ENCODE measurements at places on chromosomes 1 and 21.

DNA sequence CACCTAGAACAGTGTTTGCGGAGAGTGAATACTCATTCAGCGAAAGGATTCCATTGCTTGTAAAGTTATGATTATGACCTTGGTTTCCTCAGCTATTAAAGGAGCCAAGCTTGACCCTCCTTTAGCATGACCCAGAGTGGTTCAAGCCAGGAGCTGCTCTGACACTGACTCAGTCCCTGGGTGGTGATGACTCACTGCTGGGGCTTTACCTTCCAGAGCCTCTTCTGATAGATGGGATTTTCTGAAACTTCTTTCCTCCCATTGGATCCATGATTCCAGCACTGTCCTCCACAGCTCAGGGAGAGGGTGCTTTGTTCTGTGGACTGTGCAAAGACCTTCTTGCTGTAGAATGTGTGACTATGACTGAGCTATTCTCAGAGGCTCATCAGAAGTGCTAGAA, 77.4 kb downstream of the S1PR1 start:
- DNase-seq = no peak

- DNase-seq = no peak
Measured at GRCh38 chr1:111205714-111206050, 5.2 kb upstream of the DENND2D start.

DNA sequence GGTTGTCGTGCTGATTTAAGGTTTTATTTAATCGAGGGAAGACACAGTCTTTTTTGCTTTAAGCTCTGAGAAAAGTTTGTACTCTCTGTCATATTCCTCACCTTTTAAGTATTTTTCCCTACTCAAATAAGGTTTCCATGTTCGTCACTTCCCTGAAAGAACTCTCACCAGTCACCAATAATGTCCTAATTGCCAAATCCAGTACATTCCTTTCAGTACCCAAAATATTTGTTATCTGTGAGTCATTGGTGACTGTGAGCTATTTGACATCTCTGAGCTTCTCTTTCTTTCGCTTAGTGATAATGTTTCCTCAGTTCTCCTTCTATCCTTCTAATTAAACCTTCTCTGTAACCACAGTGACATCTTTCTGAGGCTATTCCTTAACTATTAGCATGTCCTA, 874.2 kb upstream of the ADGRL2 start:
- DNase-seq = no peak

DNA sequence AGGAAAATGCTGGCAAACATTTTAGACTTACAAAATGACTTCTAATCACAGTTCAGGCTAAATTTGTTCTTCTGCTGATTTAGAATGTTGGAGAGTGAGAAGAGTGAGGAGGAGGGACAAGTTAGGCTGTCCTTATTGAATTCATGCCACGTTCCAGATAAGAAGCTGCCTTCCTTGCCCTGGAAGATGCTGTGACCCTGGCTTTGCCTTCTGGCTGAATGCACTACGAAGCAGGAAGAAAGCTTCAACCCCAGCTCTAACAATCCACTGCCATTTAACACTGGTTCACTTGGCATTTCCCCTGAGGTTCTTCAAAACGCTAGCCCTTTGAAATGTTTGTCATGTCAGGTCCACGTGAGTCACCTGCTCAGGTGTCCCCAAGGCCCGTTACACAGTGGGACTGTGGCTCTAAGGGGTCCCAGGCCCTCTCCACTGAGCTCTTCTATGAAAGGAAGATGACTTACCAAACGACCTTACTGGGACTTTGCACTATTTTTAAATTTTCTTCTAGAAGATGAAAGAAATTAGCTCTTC, 30.0 kb upstream of the LRRC8C start:
- no peak for DNase-seq

- no peak for DNase-seq
Measured at GRCh38 chr1:236144033-236144432, 1.7 kb downstream of the GPR137B start.

Measured in effector CD4-positive, alpha-beta T cell (primary cell).